ENCODE measurements at places on chromosomes 7 and 10. TPM values are rescaled to one million over a fixed set of nuclear protein-coding genes. Genes with fewer than 3 reads are reported as not detected.

Gene PHKG1
- total RNA-seq, result 2.9 TPM

- no peaks in the 10 kb centered on the region for H3K4me1 ChIP-seq
- H3K36me3 ChIP-seq, result peaks cover 35% of the 10 kb centered on the region
- no peak for DNase-seq
- no peak overlapping the region for H3K27ac ChIP-seq
- no peak overlapping the region for H3K4me3 ChIP-seq
- H3K27me3 ChIP-seq, result no peaks in the 10 kb centered on the region
These were observed 34.5 kb downstream of the FAM25A start for GRCh38 chr10:87054373-87055295.

DNA sequence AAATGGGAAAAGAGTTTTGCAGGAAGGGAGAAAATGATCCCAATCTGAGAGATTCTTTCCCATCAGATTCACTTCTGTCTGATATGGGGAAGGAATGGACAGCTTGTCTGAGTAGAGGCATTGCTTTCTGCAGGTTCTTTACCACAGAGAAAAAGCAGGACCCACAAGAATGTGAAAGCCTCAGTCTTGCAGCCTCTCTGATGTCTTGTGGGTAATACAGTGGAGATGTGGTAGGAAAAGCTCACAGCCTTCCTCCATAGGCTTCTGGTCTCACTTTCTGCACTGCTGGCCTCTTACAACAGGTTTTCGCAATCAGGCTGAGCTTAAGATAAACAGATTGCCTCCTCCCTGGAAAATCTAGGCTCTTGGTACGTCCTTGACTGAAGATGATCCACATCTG lies 551 bp downstream of the IFIT1 start:
- no peaks in the 10 kb centered on the region for H3K27me3 ChIP-seq
- peaks cover 21% of the 10 kb centered on the region for H3K4me1 ChIP-seq
- no peak overlapping the region for H3K27ac ChIP-seq
- peak overlapping the region; percentile 73 for H3K4me3 ChIP-seq
- no peak for DNase-seq

Gene PWWP2B
- total RNA-seq, result 6.0 TPM

DNA sequence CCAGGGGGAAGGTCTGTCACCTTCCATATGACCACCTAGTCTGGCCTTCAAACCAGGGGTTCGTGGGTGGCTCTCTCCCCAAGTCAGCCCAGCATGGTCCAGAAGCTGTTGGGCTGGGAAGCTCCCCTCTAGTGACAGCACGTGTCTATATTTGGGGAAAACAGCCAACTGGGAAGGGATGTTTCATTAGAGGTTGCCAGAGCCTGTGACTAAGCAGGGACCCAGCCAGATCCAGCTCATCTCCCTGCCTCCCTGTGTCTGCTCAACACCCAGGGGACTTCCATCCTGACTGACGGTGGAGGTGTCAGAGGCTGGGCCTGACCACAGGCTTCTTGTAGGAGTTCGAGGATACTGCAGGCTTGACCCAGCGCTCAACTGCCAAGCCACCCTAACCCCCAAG lies 10.5 kb downstream of the STYXL1 start:
- H3K36me3 ChIP-seq, result no peaks in the 10 kb centered on the region
- H3K4me1 ChIP-seq, result peaks cover 10% of the 10 kb centered on the region
- H3K27ac ChIP-seq, result no peak overlapping the region
- DNase-seq, result no peak

DNA sequence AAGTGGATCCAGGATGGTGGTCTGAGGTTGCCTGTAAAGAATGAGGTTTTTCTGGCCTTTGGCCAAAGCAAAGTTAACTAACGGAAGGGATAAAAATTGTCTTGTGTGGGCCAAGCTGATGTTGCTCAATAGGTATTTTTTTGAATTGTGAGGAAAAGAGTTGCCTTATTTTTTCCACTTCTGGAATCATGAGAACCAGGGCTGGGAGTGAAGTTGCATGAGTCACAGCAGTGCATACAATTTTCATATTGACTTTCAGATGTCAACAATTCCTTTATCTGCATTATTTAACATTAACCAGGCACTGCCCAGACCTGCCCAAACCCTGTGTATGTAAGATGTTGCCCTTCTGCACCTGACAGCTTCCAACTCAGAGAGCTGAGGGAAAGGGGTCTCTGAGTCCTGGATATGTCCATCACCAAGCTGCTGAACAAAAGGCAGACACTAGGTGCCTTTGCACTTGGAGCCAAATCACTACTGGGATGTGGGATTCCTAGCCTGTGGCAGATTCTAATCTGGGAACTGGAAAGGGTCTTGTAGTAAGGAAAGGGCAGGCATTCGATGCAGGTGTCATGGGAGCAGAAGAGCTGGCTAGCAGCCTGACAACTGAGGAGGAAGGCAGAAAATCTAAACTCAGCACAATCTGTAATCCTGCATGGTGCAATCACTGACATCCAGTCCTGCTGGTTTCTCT lies 52.3 kb upstream of the SLC35B4 start:
- H3K27ac ChIP-seq, result no peak overlapping the region
- H3K36me3 ChIP-seq, result no peaks in the 10 kb centered on the region
- H3K4me1 ChIP-seq, result no peaks in the 10 kb centered on the region
- H3K27me3 ChIP-seq, result peaks cover 23% of the 10 kb centered on the region
- no peak overlapping the region for H3K4me3 ChIP-seq

Gene CFAP69
- total RNA-seq, result 0.07 TPM

GRCh38 chr7:121800916-121801675 lies 71.9 kb upstream of the PTPRZ1 start:
- no peak overlapping the region for H3K4me3 ChIP-seq
- no peaks in the 10 kb centered on the region for H3K4me1 ChIP-seq
- DNase-seq, result no peak
- H3K27ac ChIP-seq, result no peak overlapping the region
- H3K27me3 ChIP-seq, result no peaks in the 10 kb centered on the region

- DNase-seq, result no peak
- no peaks in the 10 kb centered on the region for H3K36me3 ChIP-seq
- H3K4me3 ChIP-seq, result no peak overlapping the region
- H3K27me3 ChIP-seq, result no peaks in the 10 kb centered on the region
- no peaks in the 10 kb centered on the region for H3K4me1 ChIP-seq
- H3K27ac ChIP-seq, result no peak overlapping the region
These were observed 114.0 kb upstream of the PLXDC2 start for GRCh38 chr10:19702215-19702614.

DNA sequence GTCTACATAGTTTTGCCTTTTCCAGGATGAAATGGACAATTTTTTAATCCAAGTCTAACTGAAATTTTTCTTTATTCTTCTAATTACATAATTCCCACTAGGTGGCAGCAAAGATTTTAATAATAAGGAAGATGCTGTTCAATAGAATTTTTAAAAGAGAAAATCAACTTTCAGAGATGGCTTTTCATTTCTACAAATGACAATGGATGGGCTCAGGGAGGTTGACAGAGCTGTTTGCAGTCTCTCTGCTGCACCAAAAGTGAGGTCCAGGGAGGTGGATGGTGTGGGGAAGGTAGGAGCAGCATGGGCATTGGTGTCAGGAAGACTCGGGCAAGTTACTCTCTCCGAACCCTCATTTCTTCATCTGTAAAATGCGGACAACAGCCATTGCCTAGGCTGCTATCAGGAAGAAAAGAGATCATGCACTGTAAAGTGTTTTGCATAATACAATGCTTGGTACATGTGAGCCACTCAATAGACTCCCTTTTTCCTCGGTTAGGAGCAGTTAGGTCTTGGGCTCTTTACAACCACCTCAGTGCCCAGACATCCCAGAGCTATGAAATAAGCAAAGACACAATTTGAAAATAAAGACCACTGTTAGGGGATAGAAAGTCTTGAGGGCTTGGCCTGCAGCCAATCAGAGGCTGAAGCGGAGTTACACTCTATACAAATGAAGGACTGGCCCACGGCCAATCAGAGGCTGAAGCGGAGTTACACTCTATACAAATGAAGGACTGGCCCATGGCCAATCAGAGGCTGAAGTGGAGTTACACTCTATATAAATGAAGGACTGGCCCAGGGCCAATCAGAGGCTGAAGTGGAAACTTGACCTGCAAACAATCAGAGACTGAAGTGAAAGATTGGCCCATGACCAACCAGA lies 107.1 kb downstream of the ABLIM1 start:
- DNase-seq, result no peak
- H3K27ac ChIP-seq, result no peak overlapping the region
- H3K36me3 ChIP-seq, result no peaks in the 10 kb centered on the region
- H3K4me3 ChIP-seq, result no peak overlapping the region

DNA sequence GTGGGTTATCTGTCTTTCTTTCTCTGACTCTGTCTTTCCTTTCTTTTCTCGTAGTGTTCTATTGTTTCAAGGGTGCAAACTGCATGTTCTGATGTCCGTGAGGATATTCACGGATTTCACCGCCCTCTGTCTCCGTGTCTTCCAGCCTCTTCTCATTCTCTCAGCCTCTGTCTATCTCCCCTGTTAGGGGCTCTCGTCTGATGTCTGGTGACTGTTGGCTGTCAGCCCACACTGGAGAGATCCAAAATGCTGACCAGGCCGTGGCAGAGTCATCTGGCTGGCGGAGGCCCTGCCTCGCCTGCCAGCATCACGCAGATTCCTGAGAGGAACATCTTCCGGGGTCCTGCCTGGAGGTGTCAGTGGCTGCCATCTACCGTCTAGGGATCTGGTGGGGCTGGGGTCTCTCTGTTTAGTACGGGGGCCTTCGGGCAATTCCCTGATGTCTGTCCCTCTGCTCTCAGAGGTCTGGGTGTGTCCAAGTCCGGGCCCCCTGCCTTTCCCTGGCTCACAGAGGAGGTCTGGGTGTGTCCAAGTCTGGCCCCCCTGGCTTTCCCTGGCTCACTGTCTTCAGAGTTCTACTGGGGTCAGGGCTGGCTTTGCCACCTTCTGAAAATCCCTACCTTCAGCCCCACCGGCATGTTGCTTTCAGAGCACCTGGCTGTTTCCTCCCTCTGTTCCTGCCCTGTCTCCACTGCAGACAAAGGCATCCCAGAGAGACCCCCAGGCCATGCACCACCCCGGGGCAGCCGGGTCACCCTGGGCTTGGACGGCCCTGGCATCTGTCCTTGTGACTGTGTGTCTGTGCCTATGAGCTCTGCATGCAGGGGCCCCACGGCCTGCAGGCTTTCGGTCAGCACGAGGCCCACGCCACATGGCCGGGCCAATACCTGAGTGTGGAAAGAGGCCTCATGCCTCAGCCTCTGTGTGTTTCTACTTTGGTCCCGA lies 14.0 kb upstream of the SCART1 start:
- no peak overlapping the region for H3K27ac ChIP-seq
- peaks cover 9% of the 10 kb centered on the region for H3K27me3 ChIP-seq
- no peak for DNase-seq
- no peak overlapping the region for H3K4me3 ChIP-seq

Gene SRRM3
- not detected for total RNA-seq

GRCh38 chr10:13911821-13912520 lies 325.2 kb downstream of the PRPF18 start:
- no peaks in the 10 kb centered on the region for H3K36me3 ChIP-seq
- H3K27me3 ChIP-seq, result no peaks in the 10 kb centered on the region
- no peak overlapping the region for H3K27ac ChIP-seq
- no peaks in the 10 kb centered on the region for H3K4me1 ChIP-seq
- H3K4me3 ChIP-seq, result no peak overlapping the region

DNA sequence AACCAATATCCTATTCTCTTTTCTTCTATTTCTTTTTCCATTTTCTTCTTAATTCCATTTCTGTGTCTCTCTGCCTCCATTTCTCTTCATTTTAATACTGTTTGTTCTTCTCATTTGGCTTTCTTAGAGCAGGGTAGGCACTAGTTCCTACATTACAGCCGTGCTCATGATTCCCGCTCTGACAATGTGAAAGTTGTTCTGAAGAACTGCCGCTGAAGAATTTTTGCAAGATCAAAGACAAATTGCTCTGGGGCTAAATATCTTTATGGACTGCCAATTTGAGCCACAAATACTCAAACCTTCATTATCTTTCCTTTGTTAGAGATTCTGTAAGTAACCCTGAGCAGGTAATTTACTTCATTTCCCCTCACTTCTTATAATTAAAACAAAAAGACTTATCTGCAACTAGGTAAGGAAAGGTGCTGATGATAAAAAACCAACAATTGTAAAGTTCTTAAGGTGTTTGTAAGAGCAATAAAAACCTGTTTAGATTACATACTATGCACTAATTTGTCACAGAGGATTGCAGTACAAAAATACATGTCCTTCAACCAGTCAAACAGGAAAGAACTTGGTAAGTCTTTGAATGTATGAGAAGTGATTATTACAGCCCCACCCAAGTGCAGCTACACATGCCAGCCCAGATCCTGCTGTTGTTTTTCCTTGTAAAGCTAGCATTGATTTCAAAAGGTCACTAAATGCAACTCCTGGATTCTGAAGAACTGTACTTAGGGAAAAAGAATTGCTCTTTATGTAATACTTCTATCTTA lies 127.5 kb downstream of the COL28A1 start:
- DNase-seq, result no peak
- no peak overlapping the region for H3K4me3 ChIP-seq

Gene LRIT1
- not detected for total RNA-seq

DNA sequence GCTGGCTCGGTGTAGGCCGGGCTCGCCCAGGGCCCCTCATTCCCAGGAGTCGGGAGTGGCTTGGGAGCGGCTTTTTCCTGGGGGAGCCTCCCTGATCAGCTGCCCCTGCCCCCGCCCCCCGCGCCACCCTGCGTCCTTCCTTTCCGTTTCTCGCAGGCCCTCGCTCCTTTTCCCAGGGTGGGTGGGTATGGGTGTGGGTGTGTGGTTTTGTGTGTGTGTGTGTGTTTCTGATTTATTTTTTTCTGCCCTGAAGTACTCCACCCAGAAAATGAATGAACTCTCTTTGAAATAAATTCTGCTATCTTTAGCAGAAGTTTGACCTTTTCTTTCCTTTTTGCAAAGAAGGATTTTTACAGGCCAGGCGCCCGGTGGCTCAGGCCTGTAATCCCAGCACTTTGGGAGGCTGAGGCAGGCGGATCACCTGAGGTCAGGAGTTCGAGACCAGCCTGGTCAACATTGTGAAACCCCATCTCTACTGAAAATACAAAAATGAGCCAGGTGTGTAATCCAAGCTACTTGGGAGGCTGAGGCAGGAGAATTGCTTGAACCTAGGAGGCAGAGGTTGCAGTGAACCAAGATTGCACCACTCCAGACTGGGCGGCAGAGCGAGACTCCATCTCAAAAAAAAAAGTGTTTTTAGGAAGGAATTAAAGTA lies 30.0 kb upstream of the AP5Z1 start:
- peak overlapping the region; percentile 82 for H3K4me3 ChIP-seq
- peaks cover 63% of the 10 kb centered on the region for H3K4me1 ChIP-seq
- H3K27me3 ChIP-seq, result no peaks in the 10 kb centered on the region
- no peak for DNase-seq

Gene NIPSNAP2
- 54.2 TPM for total RNA-seq

Gene RAMP3
- total RNA-seq, result not detected

- DNase-seq, result no peak
- H3K4me3 ChIP-seq, result no peak overlapping the region
- H3K27me3 ChIP-seq, result no peaks in the 10 kb centered on the region
- no peaks in the 10 kb centered on the region for H3K36me3 ChIP-seq
- no peak overlapping the region for H3K27ac ChIP-seq
- H3K4me1 ChIP-seq, result no peaks in the 10 kb centered on the region
These were observed 19.6 kb downstream of the ARL4A start for GRCh38 chr7:12706900-12707536.

DNA sequence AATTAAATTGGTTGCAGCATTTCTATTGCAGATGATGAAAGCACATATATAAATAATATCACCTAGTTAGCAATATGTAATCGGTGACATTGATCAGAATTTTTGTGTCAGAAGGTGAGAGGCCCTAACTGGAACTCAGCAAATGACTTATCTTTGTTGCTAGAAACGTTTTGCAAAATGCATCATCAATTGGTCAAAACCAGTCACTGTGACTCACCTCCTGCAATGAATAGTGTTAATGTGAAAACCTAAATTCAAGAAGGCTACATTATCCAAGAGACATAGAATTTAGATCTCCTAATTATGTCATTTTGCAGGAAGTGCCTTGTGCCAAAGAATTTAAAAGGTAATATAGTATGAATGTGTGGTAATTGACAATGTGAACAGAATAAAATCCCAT lies 9.8 kb upstream of the PNLIPRP3 start:
- no peaks in the 10 kb centered on the region for H3K4me1 ChIP-seq
- H3K27ac ChIP-seq, result no peak overlapping the region

GRCh38 chr10:63106111-63106755 lies 26.9 kb upstream of the NRBF2 start:
- H3K27me3 ChIP-seq, result peaks cover 7% of the 10 kb centered on the region
- H3K4me3 ChIP-seq, result no peak overlapping the region
- no peak for DNase-seq
